ENCODE measurements at places on chromosomes 16 and 17.

DNA sequence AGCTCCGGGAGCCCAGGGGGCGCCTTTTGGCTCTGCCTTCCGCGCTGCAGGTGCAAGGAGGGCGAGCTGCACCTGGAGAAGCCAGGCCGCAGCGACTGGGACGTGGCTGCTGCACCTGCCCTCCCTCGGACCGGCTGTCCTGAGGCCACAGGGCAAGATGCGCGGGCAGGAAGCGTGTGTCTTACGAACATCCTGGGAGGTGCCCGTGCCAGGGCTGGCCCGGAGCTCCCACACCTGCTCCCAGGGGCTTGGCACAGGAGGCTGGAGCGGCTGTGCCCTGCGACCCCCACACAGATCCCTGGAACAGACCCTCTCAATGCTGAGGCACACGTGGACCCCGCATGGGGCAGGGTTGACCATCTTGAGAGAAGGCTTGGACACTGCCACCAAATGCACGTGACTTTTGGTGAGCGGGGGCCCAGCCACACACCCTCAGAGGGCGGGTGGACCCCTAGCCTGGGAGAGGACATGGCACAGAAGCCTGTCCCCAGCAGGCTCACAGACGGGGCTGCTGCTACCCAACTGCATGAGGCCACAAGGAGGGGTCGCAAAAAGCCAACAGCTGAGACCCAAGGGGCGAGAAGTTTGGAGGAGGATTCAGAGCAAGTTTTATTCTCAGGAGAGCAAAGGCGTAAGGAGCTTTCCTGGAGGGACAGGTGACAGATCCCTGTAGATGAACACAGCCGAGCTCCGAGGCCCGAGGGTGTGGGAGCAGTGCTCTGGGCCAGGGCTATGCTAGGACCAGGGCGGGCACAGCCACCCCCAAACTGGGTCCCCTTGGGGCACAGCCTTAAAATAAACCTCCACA lies 11.4 kb downstream of the NDUFAF8 start:
- no peak for DNase-seq

DNA sequence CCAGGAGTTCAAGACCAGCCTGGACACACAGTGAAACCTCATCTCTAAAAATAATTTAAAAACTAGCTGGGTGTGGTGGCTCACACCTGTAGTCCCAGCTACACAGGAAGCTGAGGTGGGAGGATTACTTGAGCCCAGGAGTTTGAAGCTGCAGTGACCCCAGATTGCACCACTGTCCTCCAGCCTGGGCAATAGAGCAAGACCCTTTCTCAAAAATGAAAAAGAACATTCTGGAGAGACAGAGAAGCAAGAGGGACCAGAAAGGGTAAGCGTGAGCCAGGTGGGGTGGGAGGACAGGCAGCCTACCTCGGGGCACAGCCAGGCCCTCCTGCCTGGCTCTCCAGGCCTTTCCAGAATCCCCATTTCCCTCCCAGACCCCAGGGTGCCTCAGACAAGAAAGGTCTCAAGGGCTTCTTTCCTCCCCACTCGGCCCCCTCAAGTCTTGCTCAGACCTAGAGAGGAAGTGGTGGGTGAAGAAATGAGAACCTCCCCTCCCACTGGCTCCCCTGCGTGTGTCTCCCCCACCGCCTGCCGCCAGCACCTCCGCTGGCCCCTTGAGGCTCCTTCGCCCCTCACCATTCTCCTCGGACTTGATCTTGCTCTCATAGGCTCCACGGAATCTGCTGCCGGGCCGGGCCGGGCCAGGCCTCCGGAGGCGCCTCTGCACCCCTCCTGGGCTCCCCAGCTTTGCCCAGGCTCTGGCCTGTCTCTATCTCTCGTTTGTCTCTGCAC lies 503 bp downstream of the C16orf54 start:
- peak; percentile 45 for DNase-seq

- no peak for DNase-seq
Observed at GRCh38 chr17:77266213-77266612, 125.4 kb downstream of the SEC14L1 start.

GRCh38 chr17:32651084-32651483 lies 164.3 kb downstream of the CDK5R1 start:
- no peak for DNase-seq

- no peak for DNase-seq
Observed at GRCh38 chr16:85757341-85757822, 6.5 kb upstream of the C16orf74 start.

Measured in activated naive CD4-positive, alpha-beta T cell (primary cell).